Esophagus mucosa (tissue), 1 donor: ENCODE measurements at places on chromosomes 16 and 17.

GRCh38 chr17:39772987-39773934 is 35.5 kb downstream of the GRB7 start:
- no peak for ATAC-seq

DNA sequence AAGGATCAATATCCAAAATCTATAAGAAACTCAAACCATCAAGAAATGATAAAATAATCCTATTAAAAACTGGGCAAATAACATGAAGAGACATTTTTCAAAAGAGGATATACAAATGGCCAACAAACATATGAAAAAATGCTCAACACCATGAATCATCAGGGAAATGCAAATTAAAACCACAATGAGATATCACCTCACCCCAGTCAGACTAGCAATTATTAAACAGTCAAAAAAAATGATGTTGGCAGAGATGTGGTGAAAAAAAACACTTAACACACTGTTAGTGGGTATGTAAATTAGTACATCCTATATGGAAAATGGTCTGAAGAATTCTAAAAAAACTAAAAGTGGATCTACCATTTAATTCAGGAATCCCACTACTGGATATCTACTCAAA is 379.0 kb upstream of the SOX9 start:
- ATAC-seq: no peak

DNA sequence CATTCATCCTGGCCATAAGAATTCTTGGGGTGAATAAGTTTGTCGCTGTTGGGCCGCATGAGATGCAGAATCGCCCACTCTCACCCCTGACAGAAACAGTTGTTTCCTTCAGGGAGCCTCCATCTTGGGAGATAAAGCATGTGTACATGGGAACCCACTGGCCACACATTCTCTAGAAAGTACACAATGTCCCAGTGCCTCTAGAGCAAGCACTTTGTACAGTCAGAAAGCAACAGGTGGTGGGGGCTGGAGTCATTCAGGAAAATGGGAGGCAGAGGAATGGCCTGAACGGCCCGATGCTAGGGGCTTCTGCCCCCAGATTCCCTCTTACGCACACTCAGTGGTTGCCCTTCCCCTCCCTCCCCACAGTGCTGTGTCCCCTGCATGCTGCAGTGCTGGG is 16.1 kb downstream of the ACE start:
- ATAC-seq: no peak

DNA sequence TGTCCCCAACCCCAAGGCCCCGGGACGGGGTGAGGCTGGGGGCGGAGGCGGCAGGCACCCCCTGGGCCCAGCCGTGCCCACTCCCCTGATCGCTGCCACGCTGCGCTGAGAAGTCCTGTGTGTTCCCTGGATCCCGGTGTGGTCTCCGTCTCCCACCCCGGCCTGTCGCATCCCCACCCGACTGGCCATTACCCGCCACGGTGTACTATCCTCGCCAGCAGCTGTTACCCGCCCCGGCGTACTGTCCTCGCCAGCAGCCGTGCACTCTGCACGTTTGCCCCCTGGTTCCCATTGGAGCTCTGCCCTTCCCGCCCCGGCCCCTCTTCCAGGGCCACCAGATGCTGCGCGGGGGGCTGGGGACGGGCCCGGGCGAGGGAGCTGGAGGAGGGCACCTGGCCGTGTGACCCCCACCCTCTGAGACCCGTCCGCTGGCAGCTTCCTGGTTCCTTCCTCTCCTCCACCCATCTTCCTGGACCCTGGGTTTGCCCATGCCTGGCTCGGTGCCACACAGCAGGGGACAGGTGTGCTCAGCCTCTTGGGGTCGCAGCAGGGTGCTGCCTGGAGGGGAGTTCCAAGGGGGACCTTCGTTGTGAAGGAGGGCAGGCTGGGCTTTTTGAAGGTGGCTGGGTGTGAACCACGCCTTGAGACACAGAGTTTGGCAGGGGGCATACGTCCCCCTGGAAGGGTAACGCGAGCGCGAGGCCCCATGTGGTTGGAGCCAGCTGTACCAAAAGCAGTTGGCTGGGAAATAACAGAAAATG is 19.7 kb downstream of the BAHCC1 start:
- ATAC-seq: no peak

DNA sequence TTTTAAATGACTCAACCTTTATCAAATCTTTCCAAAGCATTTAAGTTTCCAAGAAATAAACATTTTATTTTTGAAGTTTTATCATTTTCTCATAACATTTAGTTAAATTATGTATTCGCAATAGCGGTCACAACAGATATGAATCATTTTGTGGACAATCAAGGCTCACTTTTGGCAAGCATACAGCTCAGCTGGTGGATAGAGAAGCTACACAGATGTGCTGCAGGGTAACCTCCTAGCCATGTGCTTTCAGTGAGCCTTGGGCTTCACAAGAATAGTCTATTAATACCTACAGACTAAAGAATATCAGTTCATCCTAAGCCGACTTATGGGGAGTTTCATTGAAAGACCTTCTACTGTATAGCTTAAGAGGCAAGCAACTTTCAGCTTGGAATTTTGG is 144.8 kb downstream of the MRTFB start:
- ATAC-seq: no peak

- ATAC-seq: no peak
Observed at GRCh38 chr17:35584061-35584460, 3.1 kb upstream of the AP2B1 start.

- ATAC-seq: no peak
Observed at GRCh38 chr17:45708707-45709290, 75.3 kb upstream of the CRHR1 start.

- ATAC-seq: no peak
Observed at GRCh38 chr17:40124279-40125141, 2.7 kb downstream of the MSL1 start.

- ATAC-seq: peak; percentile 81
Observed at GRCh38 chr17:13562271-13562800, 39.4 kb downstream of the HS3ST3A1 start.
